ENCODE measurements at places on chromosomes 5 and 9.

DNA sequence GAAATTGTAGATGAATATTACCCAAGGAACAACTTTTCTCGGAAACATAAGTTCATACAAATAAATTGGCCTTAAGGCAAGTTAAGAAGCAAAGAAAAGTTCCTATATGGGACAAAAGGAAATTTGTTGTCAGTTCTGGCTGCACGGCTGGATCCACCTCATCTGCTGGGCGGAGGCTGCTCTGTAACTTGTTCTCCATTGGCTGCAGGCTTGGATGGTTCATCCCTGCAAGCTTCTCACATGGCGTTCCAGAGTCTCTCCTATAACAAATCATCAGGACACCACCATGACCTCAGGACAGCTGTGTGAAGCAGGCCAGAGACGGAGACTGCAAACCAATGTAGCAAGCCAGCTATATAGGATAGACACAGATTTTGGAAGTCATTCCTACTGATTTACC lies 81.4 kb upstream of the DAB2 start:
- no peak for DNase-seq

- DNase-seq, result no peak
Measured at GRCh38 chr5:17219006-17219422, 1.6 kb downstream of the BASP1 start.

DNA sequence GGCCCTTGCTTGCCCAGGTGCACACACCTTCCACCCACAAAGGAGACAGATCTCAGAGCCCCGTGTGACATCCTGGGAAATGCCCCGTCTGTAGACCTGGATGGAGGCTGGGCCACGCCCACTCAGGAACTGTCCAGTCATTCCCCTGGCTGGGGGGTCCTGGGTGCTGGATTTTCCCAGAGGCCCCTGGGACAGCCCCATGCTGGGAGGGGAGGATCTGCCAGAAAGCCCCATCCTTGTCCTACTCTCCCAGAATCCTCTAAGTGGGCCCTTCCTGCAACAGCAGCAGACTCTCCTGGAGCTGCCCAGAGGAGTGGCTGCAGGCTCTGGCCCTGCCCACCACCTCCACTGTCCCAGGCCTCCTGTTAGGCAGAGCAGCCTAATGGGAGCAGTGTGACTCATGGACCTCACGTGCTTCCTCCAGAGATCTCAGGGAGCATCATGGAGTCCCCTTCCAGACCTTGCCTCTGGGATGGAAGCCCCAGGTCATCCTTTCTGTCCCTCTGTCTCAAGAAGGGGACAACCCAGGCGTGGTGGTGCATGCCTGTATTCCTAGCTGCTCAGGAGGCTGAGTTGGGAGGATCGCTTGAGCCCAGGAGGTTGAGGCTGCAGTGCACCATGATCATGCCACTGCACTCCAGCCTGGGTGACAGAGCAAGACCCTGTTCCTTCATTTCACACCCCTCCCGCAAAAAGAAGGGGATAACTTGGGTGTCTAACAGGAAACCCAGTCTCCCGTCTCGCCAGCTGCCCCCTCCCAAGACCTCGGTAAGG lies 51.7 kb downstream of the JADE2 start:
- DNase-seq, result peak; percentile 74

DNA sequence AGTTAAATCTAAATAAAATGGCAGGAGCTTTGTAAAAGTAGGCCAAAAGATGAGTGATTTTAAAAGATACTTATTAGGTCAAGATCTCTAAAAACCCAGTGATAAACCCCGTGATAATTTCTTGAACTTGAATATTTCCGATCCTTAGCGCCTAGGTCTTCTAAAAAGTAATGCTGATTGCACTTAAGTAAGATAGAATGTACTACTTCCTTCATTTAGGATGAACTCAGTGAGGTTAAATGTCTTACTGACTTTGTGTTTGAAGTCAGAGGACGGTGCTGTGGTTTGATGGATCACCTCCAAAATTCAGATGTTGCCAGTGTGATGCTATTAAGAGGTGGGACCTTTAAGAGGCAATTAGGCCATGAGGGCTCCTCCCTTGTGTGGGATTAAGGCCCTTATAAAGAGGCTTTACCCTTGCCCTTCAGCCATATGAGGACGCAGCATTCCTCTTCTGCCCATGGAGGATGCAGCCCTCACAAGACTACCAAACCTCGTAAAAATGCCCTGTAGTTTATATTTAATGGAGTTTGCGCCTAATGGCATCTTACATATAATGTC lies 130.1 kb downstream of the TRIO start:
- DNase-seq, result no peak

DNA sequence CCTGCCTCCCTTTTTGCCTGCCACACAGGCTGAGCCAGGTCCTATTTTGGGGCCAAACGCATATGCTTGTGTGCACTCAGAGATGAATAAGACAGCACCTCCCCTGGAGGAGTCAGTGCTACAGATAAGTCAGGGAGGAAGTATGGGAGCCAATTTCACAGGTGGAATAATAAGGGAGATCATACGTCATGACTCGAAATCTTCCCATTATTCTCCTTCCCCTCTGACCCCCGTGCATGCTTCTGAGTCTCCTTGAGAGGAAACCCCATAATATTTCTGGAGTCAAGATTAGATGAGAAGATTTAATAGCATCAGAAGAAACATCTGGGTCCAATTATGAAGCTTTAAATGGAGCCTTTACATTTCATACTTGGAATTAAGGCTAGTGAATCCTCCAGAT lies 15.1 kb upstream of the ZCCHC7 start:
- no peak for DNase-seq

GRCh38 chr5:129001841-129002526 lies 36.7 kb downstream of the SLC27A6 start:
- no peak for DNase-seq

DNA sequence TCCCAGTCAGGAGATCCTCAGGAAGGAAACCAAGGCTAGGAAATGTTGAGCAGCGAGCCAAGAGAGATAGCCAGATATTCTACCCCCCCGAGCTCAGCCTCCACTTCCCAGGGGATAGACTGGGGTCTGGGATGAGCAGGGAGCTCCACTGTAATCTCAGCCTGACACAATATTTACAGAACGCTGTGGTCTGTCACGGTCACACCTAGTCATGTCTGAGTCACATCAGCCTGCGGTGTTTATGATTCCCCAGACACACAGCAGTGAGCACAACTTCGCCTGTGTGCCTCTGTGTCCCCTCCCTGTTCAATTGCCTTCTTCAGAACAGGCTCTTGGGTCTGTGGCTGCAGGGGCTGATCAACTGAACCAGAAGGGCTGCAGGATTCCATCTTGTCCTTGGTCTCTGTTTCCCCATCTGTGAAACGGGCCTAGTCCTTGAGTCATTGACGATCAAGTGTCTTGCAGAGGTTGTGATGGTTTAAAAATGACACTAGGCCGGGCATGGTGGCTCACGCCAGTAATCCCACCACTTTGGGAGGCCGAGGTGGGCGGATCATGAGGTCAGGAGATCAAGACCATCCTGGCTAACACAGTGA lies 8.6 kb upstream of the PRRX2 start:
- peak; percentile 55 for DNase-seq
